ENCODE measurements at places on chromosomes 6 and 20.

- no peak for DNase-seq
Measured at GRCh38 chr6:53483423-53484353, 61.2 kb downstream of the GCLC start.

GRCh38 chr20:10619427-10619826 lies 54.4 kb downstream of the JAG1 start:
- DNase-seq, result no peak

- DNase-seq, result no peak
Measured at GRCh38 chr6:35058358-35058675, 82.8 kb downstream of the TCP11 start.

- DNase-seq, result no peak
Measured at GRCh38 chr20:24277196-24277595, 192.2 kb upstream of the SYNDIG1 start.

- DNase-seq, result no peak
Measured at GRCh38 chr6:139882977-139883728, 508.7 kb upstream of the CITED2 start.

DNA sequence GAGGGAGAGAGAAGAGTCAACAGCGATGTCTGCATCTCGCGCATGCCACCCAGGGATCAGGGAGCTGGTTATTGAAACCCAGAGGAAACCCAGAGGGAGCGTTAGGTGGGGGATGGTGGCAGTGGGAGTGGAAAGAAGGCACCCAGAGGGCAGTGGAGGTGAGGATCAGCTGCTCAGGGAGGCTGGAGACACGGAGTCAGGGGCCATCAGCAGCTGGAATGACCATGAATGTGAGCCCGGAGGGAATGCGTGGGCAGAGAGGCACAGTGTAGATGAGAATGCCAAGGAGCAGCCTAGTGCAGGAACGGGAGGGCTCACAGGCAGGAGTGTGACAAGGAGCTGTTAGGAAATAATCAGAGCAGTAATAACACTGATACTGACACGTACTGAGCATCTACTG lies 36.2 kb downstream of the RSPO4 start:
- DNase-seq, result no peak

- no peak for DNase-seq
Measured at GRCh38 chr6:21855811-21856455, 262.4 kb downstream of the SOX4 start.

GRCh38 chr6:37626915-37627314 lies 70.8 kb downstream of the MDGA1 start:
- no peak for DNase-seq

GRCh38 chr20:56091628-56092234 lies 86.4 kb upstream of the CBLN4 start:
- DNase-seq, result no peak

GRCh38 chr6:170269846-170270541 lies 20.9 kb downstream of the DLL1 start:
- no peak for DNase-seq

DNA sequence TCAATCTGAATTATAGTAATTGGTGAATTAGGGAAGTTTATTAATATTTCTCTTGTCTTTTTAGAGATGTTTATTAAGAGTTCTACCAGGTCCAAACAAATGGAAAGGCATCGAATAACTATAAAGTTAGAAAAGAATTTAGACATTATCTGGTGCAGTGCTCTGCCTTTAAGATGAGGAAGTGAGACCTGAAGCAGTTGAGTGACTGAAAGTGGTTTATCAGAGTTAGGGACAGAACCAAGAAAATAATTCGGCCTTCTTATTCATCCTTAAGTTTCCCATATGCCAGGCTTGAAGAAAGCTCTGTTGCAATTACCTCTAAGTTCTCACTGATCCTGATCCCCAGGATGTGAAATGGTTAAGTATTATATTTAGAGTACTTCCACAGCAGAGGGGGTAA lies 94.2 kb upstream of the FLRT3 start:
- no peak for DNase-seq

DNA sequence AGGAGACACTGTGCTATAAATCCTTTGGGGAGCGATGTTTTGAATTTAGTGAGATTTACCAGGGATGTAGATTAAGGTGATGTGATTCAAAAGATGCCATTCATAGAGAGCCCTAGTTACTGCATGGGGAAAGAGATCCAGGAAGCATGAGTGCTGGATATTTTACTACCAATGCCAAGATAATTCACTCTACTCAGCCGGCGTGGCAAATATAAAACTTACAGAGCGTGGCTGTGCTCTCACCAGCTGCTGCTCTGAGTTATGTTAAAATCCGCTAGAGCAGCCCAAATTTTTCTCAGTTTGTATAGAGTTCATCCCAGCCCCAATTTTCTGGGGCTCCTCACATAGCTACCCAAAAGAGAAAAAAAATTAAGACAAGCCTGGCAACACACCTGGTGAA lies 48.6 kb downstream of the BFSP1 start:
- no peak for DNase-seq

All from stimulated activated CD8-positive, alpha-beta memory T cell treated with anti-CD3 and anti-CD28 coated beads, Interleukin-7, amount 100 ng/mL, for 24 hours (primary cell).